ENCODE measurements at places on chromosomes 4 and X. TPM values are rescaled to one million over a fixed set of nuclear protein-coding genes. Genes with fewer than 3 reads are reported as not detected.

DNA sequence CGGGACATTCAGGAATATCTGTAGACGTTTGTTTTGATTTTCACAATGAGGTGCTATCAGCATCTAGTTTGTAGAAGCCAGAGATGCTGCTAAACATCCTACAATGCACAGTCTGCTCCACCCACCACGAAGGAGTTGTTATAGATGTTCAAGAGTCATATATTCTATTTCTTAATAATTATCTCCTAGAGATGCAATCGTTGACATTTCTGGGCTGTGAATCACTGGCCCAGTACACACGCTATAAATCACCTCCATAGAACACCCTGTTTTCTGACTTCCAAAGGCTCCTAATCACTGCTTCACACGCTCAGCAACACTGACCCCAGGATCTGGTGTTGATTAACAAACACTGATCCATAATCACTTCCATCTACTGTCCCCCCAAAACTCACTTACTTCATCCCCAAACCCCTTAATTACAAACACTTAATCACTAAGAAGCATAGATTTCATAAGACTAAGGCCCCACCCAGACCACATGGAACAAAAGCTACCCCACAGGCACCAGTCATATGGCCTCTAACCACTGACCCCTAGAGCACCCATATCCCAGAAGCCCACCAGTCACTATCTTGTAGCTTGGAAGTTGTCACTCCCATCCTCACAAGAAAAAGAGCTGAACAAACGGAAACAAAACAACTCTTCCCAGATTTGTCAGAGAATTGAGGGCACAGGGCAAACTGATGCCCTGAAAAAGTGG is 31.7 kb upstream of the ZNF41 start:
- no peak for DNase-seq

GRCh38 chr4:113739197-113739596 is 22.3 kb downstream of the CAMK2D start:
- no peak for DNase-seq

GAGE13 gene
- total RNA-seq: not detected

- DNase-seq: no peak
Observed at GRCh38 chr4:15891312-15891711, 47.2 kb downstream of the FGFBP1 start.

Data from uterus (tissue), 4 donors.